ENCODE measurements at places on chromosomes 11 and 22. TPM values are rescaled to one million over a fixed set of nuclear protein-coding genes. Genes with fewer than 3 reads are reported as not detected.

DNA sequence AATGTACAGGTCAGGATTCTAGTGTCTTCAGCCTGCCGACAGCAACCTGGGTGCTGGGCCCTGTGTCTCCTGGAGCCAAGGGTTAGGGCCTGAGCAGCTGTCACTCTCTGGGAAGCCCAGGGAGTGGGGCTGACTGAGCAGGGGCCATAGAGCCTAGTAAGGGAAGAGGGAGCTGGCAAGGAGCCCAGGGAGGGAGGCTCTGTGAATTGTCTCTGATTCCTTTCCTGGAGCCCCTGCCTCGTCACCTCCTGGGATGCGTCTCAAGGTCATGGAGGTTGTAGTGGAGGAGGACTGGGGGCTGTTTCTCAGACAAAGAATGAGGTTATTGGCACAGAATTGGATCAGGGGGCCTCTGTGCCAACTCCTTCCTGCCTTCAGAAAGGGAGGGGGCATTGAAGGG is 11.8 kb downstream of the SOX10 start:
- H3K27me3 ChIP-seq, result no peaks in the 10 kb centered on the region
- no peak for DNase-seq
- H3K27ac ChIP-seq, result no peak overlapping the region
- H3K36me3 ChIP-seq, result peaks cover 25% of the 10 kb centered on the region

- H3K27me3 ChIP-seq, result no peaks in the 10 kb centered on the region
- no peak overlapping the region for H3K27ac ChIP-seq
- peaks cover 23% of the 10 kb centered on the region for H3K36me3 ChIP-seq
- H3K4me3 ChIP-seq, result peak overlapping the region; percentile 46
- H3K4me1 ChIP-seq, result peaks cover 27% of the 10 kb centered on the region
Measured at GRCh38 chr11:125084761-125085231, 21.7 kb downstream of the SLC37A2 start.

- no peak overlapping the region for H3K4me3 ChIP-seq
- H3K27ac ChIP-seq, result no peak overlapping the region
- no peak for DNase-seq
- H3K27me3 ChIP-seq, result no peaks in the 10 kb centered on the region
Measured at GRCh38 chr11:131584785-131585592, 214.6 kb downstream of the NTM start.

GRCh38 chr22:46652081-46652846 is 32.1 kb downstream of the GRAMD4 start:
- peaks cover 10% of the 10 kb centered on the region for H3K4me1 ChIP-seq
- no peaks in the 10 kb centered on the region for H3K36me3 ChIP-seq
- DNase-seq, result no peak

GRCh38 chr11:72876147-72876546 is 61.9 kb downstream of the ATG16L2 start:
- no peaks in the 10 kb centered on the region for H3K27me3 ChIP-seq
- no peaks in the 10 kb centered on the region for H3K4me1 ChIP-seq
- DNase-seq, result no peak
- no peak overlapping the region for H3K4me3 ChIP-seq
- no peaks in the 10 kb centered on the region for H3K36me3 ChIP-seq
- no peak overlapping the region for H3K27ac ChIP-seq

GRCh38 chr11:45739866-45740265 is 65.1 kb upstream of the SLC35C1 start:
- H3K27ac ChIP-seq, result no peak overlapping the region
- peaks cover 16% of the 10 kb centered on the region for H3K4me1 ChIP-seq
- no peak overlapping the region for H3K4me3 ChIP-seq
- H3K36me3 ChIP-seq, result no peaks in the 10 kb centered on the region
- peaks cover 13% of the 10 kb centered on the region for H3K27me3 ChIP-seq
- no peak for DNase-seq

DNA sequence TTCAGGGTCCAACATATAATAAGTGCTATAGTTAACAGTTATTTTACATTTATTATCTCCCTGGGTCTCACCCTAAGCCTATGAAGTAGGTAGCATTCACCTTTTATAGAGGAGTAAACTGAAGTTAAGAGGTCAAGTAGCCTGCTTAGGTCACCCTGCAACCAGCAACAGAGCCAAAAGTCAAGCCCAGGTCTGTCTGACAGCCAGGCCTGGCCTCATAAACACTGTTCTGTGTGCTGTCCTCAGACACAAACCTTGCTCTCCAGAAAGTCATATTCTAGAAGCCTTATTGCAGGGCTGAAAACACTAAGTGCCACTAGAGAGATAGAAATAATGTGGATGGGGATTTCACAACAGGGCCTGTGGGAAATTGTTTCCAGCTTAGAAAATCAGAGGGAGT is 59.3 kb downstream of the BDNF start:
- no peak overlapping the region for H3K27ac ChIP-seq
- no peaks in the 10 kb centered on the region for H3K4me1 ChIP-seq
- no peaks in the 10 kb centered on the region for H3K27me3 ChIP-seq
- no peak overlapping the region for H3K4me3 ChIP-seq

- no peak for DNase-seq
- no peak overlapping the region for H3K4me3 ChIP-seq
- no peaks in the 10 kb centered on the region for H3K27me3 ChIP-seq
- H3K4me1 ChIP-seq, result no peaks in the 10 kb centered on the region
Measured at GRCh38 chr11:104435494-104435893, 271.5 kb upstream of the PDGFD start.

- peak; percentile 69 for DNase-seq
- no peak overlapping the region for H3K4me3 ChIP-seq
- no peaks in the 10 kb centered on the region for H3K4me1 ChIP-seq
Measured at GRCh38 chr11:62108017-62108750, 15.6 kb upstream of the INCENP start.

GRCh38 chr11:34652191-34652973 is 31.5 kb downstream of the EHF start:
- DNase-seq, result peak; percentile 52
- no peaks in the 10 kb centered on the region for H3K27me3 ChIP-seq
- H3K4me1 ChIP-seq, result peaks cover 51% of the 10 kb centered on the region
- peak overlapping the region; percentile 96 for H3K27ac ChIP-seq

ART1 gene
- total RNA-seq, result not detected

DNA sequence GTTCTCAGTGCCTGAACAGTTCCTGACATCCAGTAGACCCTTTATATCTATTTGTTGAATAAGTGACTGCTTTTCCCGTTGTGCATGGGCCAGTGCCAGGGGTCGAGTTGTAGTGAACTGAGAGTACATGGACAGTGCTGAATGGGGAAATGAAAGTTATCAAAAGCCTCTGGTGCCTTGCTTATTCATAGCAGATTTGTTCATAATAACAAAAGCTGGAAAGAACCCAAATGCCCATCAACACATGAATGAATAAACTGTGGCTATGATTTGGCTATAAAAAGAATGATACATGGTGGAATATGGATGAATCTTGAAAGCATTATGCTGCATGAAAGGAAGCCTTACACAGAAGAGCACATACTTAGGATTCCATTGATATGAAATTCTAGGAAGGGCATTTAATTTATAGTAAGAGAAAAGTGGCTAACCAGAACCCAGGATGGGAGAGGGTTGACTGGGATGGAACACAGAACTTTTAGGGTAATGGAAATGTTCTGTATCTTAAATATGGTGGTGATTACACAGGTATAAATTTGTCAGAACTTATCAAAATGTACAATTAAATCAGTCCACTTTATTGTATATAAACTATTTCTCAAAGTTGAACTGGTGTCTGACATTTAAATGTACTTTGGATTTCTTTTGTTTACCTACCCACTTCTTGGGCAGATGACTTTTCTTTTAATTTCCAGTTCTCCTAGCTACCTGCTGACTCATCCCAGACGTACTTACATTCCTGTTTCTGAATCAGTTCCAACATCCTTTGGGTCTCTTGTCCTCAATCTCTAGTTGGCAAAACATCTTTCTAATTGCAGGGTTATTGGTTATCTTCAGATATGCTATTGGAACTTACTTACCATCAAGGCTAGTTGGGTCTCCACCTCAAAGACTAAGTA is 42.8 kb downstream of the PACS1 start:
- no peaks in the 10 kb centered on the region for H3K36me3 ChIP-seq
- H3K4me1 ChIP-seq, result peaks cover 42% of the 10 kb centered on the region
- no peaks in the 10 kb centered on the region for H3K27me3 ChIP-seq
- peak; percentile 83 for DNase-seq
- H3K27ac ChIP-seq, result peak overlapping the region; percentile 91

- peak overlapping the region; percentile 100 for H3K4me3 ChIP-seq
- H3K4me1 ChIP-seq, result peaks cover 30% of the 10 kb centered on the region
- H3K27me3 ChIP-seq, result no peaks in the 10 kb centered on the region
- no peak for DNase-seq
- H3K27ac ChIP-seq, result peak overlapping the region; percentile 100
Measured at GRCh38 chr11:62574363-62575071, 826 bp upstream of the EEF1G start.

- no peak for DNase-seq
- H3K4me3 ChIP-seq, result no peak overlapping the region
Measured at GRCh38 chr22:24983151-24983550, 30.6 kb downstream of the KIAA1671 start.

GRCh38 chr11:93330446-93330984 is at the start of gene DEUP1:
DEUP1 (plus strand) TSS chr11:93330742; CDS start chr11:93332260, 1,518 bp downstream.
- no peak for DNase-seq
- no peaks in the 10 kb centered on the region for H3K36me3 ChIP-seq
- H3K27me3 ChIP-seq, result no peaks in the 10 kb centered on the region
- peak within 1 kb of the TSS; percentile 67 for H3K4me3 ChIP-seq

INS gene
- not detected for total RNA-seq

GRCh38 chr22:33347002-33347401 is 288.8 kb upstream of the SYN3 start:
- H3K4me1 ChIP-seq, result peaks cover 9% of the 10 kb centered on the region
- H3K27ac ChIP-seq, result no peak overlapping the region
- H3K36me3 ChIP-seq, result no peaks in the 10 kb centered on the region
- H3K4me3 ChIP-seq, result no peak overlapping the region
- H3K27me3 ChIP-seq, result no peaks in the 10 kb centered on the region

SDF2L1 gene
- 91.5 TPM for total RNA-seq

DNA sequence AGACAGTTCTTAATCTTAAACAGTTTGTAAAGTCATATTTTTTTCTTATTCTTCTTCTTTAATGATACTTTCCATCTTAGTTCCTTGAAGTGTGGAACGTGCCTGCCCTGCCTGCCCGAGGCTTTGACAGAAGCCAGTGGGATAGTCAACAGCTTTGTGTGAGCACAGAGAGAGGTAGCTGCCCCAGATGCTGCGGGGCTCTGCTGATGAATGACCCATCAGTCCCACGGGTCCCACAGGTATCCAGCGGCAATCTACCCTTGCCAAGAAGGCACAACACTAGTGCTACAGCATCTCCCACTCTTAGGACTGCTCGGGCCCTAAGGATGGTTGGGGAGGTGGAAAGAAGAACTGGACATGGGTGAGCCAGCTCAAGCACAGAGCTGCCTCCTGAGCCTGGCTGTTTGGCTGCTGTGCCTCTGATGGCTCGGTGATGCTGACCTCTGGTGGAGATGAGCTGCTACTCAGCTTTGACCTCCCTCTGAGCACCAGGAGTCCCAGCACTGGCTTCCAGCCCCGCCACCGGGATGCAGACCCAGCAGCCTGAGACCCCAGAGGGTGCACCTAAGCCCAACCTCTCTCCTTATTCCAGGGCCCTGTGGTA is 11.8 kb upstream of the APLNR start:
- no peaks in the 10 kb centered on the region for H3K27me3 ChIP-seq
- H3K27ac ChIP-seq, result no peak overlapping the region
- no peaks in the 10 kb centered on the region for H3K36me3 ChIP-seq
- no peak overlapping the region for H3K4me3 ChIP-seq
- DNase-seq, result peak; percentile 68

- no peaks in the 10 kb centered on the region for H3K27me3 ChIP-seq
- H3K4me3 ChIP-seq, result no peak overlapping the region
- H3K4me1 ChIP-seq, result peaks cover 4% of the 10 kb centered on the region
- H3K36me3 ChIP-seq, result peaks cover 6% of the 10 kb centered on the region
- no peak for DNase-seq
- no peak overlapping the region for H3K27ac ChIP-seq
Measured at GRCh38 chr22:19904935-19905334, 36.6 kb upstream of the COMT start.

DNA sequence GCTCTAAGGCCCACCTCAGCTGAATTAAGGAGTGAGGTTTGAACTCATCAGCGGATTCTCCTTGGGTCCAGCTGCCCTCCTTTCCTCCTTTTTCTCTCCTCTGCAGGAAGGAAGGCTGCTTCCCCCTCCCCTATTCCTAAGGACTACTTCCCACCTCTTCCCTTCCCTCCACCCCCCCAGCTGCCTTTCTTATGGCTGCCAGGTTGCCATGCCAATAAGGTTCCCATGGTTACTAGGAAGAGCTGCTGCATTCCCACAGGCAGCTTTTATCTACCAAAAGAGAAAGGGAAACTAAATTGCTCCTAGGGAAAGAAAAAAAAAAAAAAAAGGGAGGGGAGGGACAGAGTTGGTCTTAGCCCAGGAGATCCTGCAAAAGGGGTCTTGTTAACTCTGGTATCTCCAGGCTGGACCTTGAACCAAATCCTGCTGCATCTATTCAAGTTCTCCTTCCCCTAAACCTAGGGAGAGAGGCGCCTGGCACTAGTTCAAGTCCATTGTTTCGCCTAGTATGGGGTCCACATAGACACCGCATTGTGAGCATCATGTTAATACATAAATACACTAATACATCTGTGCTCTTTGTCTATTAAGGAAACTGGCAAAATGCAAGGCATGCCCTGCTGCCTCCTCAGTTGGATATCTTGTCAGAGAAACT is 21.2 kb upstream of the FEZ1 start:
- peak; percentile 4 for DNase-seq
- no peak overlapping the region for H3K27ac ChIP-seq
- no peaks in the 10 kb centered on the region for H3K36me3 ChIP-seq
- peaks cover 11% of the 10 kb centered on the region for H3K4me1 ChIP-seq
- H3K27me3 ChIP-seq, result no peaks in the 10 kb centered on the region

- H3K36me3 ChIP-seq, result no peaks in the 10 kb centered on the region
- no peak overlapping the region for H3K27ac ChIP-seq
- no peaks in the 10 kb centered on the region for H3K27me3 ChIP-seq
- DNase-seq, result no peak
Measured at GRCh38 chr11:1254086-1254648, 31.3 kb downstream of the MUC5B start.

- peaks cover 74% of the 10 kb centered on the region for H3K4me1 ChIP-seq
- peaks cover 15% of the 10 kb centered on the region for H3K36me3 ChIP-seq
- H3K4me3 ChIP-seq, result no peak overlapping the region
- H3K27ac ChIP-seq, result no peak overlapping the region
- no peaks in the 10 kb centered on the region for H3K27me3 ChIP-seq
- no peak for DNase-seq
Measured at GRCh38 chr11:12691473-12691872, 17.3 kb downstream of the TEAD1 start.

DNA sequence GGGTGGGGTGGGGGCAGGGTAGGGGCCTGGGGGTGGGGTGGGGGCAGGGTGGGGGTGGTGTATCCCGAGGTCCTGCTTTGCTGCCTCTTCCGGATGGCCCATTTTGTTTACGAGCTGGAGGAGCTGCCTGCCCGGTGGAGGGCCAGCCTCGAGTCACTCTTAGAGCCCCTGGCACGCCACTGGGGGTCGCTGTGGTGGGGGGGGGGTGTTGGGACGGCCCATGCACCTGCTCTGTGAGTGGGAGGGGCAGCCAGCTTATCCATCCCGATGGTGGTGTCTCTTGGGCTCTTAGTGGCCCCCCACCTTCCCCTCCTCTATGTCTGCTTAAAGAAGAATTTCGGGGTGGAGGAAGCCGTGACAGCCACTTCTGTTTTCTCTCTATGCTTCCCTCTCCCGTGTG is 24.6 kb downstream of the MRGPRD start:
- no peak for DNase-seq
- no peaks in the 10 kb centered on the region for H3K36me3 ChIP-seq
- H3K4me3 ChIP-seq, result no peak overlapping the region
- H3K27me3 ChIP-seq, result peaks cover 11% of the 10 kb centered on the region

SCUBE1 gene
- not detected for total RNA-seq

Measured in MCF 10A (cell line).